HCT116 (cell line): ENCODE measurements at places on chromosomes 3 and 15.
A peak's percentile ranks its signal among the peaks of the same experiment; 100 is the strongest.

GRCh38 chr3:12394569-12395271 is 89.6 kb upstream of the TSEN2 start:
- no peaks in the 10 kb centered on the region for H3K36me3 ChIP-seq
- H3K27ac ChIP-seq, result no peak overlapping the region
- no peaks in the 10 kb centered on the region for H3K27me3 ChIP-seq
- H3K4me3 ChIP-seq, result no peak overlapping the region
- H3K4me1 ChIP-seq, result no peaks in the 10 kb centered on the region
- DNase-seq, result no peak

GRCh38 chr15:101702077-101702476 is 22.2 kb downstream of the TARS3 start:
- peaks cover under 1% of the 10 kb centered on the region; the same call in 1 of the 2 replicates for H3K36me3 ChIP-seq
- no peaks in the 10 kb centered on the region for H3K4me1 ChIP-seq
- no peak overlapping the region for H3K27ac ChIP-seq

DNA sequence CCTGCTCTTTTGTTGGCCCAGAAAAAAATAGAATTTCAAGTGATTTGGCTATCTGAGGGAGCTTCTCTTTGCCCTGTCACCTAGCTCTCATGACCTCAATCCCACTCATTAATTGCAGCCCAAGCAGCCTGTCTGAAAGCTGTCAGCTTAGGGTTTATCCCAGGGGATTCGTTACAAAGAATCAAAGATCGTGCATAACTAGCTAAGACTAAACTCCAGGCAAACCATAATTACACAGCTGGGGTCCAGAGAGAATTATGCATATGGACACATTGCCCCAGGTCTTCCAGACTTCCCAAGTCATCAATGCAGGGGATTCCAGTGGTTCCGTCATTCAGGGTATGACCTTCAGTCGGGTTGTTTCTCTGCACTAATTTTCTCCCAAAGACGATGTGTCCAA is 91.6 kb upstream of the CBLB start:
- no peaks in the 10 kb centered on the region for H3K27me3 ChIP-seq
- no peak overlapping the region for H3K27ac ChIP-seq
- H3K4me1 ChIP-seq, result peaks cover 7% of the 10 kb centered on the region

DNA sequence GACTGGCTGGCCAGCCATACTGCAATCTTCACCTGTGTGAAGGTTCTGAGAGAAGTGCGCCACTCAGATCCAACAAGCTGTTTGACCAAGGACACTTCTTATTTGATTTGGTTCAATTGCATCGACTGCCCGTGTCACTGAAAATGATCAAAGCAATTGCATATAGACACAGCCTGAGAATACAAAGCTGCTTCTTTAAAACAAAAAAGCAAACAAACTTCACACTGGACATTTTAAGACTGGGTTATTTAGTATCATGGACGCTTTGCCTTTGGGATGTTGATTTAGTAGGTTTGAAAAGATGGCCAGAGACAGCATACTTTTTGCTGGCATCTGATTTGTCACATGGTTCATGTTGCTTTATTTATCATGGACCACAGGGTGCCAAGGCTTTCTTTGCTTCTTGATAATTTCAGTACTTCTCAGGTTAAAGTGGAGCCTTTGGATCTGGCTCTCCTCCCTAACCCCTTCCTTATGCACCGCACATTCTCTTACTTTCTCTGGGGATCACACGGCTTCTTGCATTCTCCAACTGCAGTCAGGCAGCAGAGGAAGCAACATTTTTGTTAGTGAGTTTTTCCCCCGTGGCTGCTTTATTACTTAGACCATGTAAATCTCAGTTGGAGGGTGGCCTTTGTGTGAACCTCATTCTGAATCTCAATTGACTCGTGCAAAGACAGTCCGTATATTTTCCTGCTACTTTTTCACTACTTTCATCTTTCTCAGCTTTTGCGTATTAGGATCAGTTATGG is 151.0 kb downstream of the CD47 start:
- no peaks in the 10 kb centered on the region for H3K36me3 ChIP-seq
- no peak overlapping the region for H3K4me3 ChIP-seq

- no peak overlapping the region for H3K4me3 ChIP-seq
- 0 out of 2 replicates have a peak, but pooled peaks cover 3% of the 10 kb centered on the region for H3K27me3 ChIP-seq
- no peaks in the 10 kb centered on the region for H3K36me3 ChIP-seq
- DNase-seq, result no peak
Observed at GRCh38 chr3:168648321-168648720, 552.6 kb upstream of the GOLIM4 start.

GRCh38 chr3:123559040-123559861 is 25.6 kb downstream of the HACD2 start:
- no peaks in the 10 kb centered on the region for H3K27me3 ChIP-seq
- no peaks in the 10 kb centered on the region for H3K36me3 ChIP-seq
- no peaks in the 10 kb centered on the region for H3K4me1 ChIP-seq
- DNase-seq, result peak; percentile 40

DNA sequence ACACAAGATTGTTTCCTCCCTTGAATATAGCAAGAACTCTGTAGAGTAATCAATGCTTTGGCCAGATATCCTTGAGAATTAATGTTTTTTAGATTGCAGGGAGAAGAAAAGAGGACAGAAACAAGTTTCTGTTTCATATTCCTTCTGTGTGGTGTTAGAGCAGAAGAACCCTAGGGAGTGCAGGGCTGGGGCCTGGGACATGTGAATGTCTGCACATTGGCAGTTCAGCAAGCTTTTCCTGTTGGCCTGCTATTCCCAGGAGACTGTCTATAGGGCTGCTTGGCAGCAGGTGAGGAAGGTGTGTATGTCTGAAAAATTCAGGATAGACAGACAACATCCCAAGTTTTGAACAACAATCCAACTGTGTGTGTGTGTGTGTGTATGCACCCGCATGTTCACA is 13.6 kb upstream of the CNBP start:
- H3K4me1 ChIP-seq, result no peaks in the 10 kb centered on the region; the same call in 1 of the 2 replicates
- no peaks in the 10 kb centered on the region for H3K27me3 ChIP-seq
- DNase-seq, result no peak
- no peak overlapping the region for H3K27ac ChIP-seq
- no peak overlapping the region for H3K4me3 ChIP-seq

- H3K27ac ChIP-seq, result no peak overlapping the region
- no peaks in the 10 kb centered on the region for H3K4me1 ChIP-seq
- H3K36me3 ChIP-seq, result no peaks in the 10 kb centered on the region
- no peak overlapping the region for H3K4me3 ChIP-seq
- no peaks in the 10 kb centered on the region for H3K27me3 ChIP-seq
Observed at GRCh38 chr3:87268646-87269211, 7.7 kb downstream of the POU1F1 start.

- no peak overlapping the region for H3K4me3 ChIP-seq
- no peaks in the 10 kb centered on the region for H3K4me1 ChIP-seq
- no peaks in the 10 kb centered on the region for H3K36me3 ChIP-seq
- DNase-seq, result no peak
Observed at GRCh38 chr3:14565868-14566588, 25.9 kb upstream of the GRIP2 start.

DNA sequence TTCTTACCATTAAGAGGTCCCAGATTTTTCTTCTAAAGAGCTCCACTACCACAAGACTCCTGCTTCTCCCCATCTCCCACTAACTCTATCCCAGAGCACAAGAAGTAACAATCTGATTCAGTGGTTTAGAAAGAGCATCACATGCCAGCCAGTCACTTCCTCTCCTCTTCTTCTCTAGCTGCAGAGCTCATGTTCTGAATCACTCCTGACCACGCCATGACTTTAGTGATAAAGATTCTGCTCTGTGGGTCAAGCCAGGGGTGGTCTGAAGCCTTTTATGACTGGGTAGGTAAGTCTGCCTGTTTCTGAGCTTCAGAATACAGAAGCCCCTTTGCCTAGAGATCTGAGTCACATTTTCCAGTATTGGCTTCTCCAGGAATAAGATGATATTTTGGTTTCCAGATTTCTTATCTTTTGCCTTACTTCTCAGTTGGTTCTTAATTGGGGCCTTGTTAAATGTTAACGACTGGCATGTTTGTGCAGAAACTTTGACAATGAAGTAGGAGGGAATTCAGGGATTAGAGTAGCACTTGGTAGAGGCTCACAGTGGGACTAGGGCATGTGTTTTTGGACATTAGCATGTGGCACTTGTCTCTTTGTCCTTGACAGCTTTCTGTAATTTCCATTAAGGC is 27.6 kb upstream of the ADAMTSL3 start:
- H3K4me1 ChIP-seq, result no peaks in the 10 kb centered on the region
- H3K4me3 ChIP-seq, result no peak overlapping the region
- H3K36me3 ChIP-seq, result no peaks in the 10 kb centered on the region
- H3K27ac ChIP-seq, result no peak overlapping the region

GRCh38 chr15:101373577-101373976 is 78.5 kb upstream of the SNRPA1 start:
- H3K4me1 ChIP-seq, result no peaks in the 10 kb centered on the region
- DNase-seq, result no peak
- no peak overlapping the region for H3K27ac ChIP-seq
- no peaks in the 10 kb centered on the region for H3K36me3 ChIP-seq
- H3K27me3 ChIP-seq, result no peaks in the 10 kb centered on the region

- H3K36me3 ChIP-seq, result no peaks in the 10 kb centered on the region
- H3K4me1 ChIP-seq, result no peaks in the 10 kb centered on the region
- 0 out of 2 replicates have a peak, but pooled peaks cover 7% of the 10 kb centered on the region for H3K27me3 ChIP-seq
- H3K4me3 ChIP-seq, result no peak overlapping the region
- no peak for DNase-seq
Observed at GRCh38 chr15:70127288-70127746, 29.6 kb upstream of the TLE3 start.

GRCh38 chr15:29331669-29332068 is 62.0 kb upstream of the NSMCE3 start:
- no peak overlapping the region for H3K4me3 ChIP-seq
- no peaks in the 10 kb centered on the region for H3K27me3 ChIP-seq
- H3K4me1 ChIP-seq, result no peaks in the 10 kb centered on the region

DNA sequence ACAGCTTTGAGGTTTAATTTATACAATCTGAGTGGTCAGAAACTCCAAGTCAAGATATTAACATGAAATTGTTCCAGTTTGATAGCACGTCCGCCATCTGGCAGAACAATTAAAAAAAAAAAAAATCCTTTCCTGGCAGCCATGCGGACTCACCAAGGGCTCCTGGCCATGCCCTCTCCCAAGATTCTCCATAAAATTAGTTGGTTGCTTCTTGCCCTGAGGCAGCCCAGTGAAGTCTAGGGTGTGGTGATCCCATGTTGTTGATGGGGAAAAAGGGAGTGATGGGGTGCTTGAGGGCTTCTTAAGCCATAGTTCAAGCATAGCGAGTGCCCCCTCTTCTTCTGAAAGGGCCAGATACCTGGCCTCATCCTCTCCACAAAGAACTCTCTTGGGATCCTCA is 81.7 kb upstream of the CCNL1 start:
- no peak overlapping the region for H3K4me3 ChIP-seq
- H3K4me1 ChIP-seq, result no peaks in the 10 kb centered on the region
- H3K27me3 ChIP-seq, result no peaks in the 10 kb centered on the region
- H3K36me3 ChIP-seq, result no peaks in the 10 kb centered on the region

DNA sequence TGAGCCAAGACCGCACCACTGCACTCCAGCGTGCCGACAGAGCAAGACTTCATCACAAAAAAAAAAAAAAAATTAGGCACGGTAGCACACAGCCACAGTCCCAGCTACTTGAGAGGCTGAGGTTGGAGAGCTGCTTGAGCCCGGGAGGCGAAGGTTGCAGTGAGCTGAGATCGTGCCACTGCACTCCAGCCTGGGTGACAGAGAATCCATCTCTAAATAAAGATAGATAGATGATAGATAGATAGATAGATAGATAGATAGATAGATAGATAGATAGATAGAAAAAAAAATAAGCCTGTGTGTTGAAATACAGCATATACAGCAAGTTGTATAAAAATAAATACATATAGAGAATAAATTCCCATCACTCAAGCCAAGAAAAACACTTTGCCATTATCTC is 37.3 kb downstream of the PTH1R start:
- no peak overlapping the region for H3K4me3 ChIP-seq
- H3K27ac ChIP-seq, result no peak overlapping the region
- H3K4me1 ChIP-seq, result peaks cover 3% of the 10 kb centered on the region; the same call in 1 of the 2 replicates
- H3K27me3 ChIP-seq, result no peaks in the 10 kb centered on the region

DNA sequence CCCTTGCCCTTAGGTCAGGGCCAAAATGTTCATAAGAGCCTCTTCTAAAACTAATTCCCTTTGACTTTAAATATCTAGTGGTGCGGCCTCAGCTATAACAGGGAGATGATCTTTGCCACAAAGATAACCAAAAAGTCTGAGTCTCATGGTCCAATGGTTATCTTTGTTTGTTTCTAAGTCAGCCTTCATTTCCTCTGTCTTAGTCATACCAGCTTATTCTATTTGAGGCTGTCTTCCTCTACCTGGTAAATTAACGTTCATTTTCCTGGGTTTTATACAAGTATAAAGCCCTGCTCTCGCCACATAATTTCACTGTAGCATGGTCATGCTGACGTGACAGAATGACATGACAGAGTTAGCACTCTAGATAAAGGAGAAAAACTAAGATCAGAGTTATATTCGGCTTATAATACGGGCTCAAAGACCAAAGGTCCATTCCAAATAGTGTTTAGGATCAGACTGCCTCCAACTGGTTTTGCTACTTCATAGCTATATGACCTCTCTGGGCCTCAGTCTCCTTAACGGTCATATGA is 18.4 kb downstream of the ZNF860 start:
- H3K4me3 ChIP-seq, result no peak overlapping the region
- no peak for DNase-seq
- H3K27ac ChIP-seq, result no peak overlapping the region
- no peaks in the 10 kb centered on the region for H3K4me1 ChIP-seq
- no peaks in the 10 kb centered on the region for H3K36me3 ChIP-seq

DNA sequence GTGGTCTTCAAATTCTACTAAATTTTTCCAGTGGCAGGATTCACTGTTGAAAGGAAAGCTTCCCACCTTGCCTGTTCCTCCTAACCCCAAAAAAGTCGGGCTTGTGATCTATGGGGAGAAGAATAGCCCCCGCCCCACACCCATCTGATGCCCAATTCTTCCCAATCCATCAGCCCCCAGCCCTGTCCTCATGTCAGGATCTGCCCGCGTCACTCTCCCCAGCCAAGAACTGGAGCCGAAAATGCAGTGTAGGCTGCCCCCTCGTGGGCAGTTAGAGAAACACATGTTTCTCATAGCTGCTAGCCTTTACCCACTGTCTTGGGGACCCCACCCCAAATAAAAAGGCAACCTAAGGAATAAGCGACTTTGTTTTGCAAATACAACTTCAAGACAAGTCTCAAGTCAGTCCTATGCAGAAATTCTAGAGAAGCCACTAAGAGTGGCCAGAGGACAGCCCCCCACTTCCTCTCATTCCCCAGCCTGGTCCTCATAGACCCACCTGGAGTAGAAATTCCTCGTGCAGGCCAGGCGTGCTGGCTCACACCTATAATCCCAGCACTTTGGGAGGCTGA is 13.0 kb upstream of the CSK start:
- H3K36me3 ChIP-seq, result no peaks in the 10 kb centered on the region
- H3K4me3 ChIP-seq, result peak overlapping the region; percentile 36; the same call in 1 of the 2 replicates
- peak; percentile 42 for DNase-seq
- no peaks in the 10 kb centered on the region for H3K27me3 ChIP-seq
- peaks cover 16% of the 10 kb centered on the region for H3K4me1 ChIP-seq
- no peak overlapping the region for H3K27ac ChIP-seq

DNA sequence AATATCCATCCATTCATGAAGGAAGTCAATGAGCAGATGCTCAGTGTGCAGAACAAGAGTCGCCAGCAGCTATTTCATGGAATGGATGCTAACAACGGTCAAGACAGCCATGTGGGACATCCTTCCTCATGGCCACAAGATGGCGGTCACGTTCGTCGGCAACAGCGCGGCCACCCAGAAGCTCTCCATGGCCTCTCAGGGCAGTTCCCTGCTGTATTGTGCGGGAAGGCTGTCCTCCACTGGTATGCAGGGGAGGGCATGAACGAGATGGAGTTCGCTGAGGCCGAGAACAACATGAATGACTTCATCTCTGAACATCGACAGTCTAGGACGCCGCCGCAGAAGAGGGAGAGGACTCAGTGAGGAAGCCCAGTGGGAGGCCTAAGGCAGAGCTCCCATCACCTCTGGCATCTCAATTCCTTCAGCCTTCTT is 208.3 kb downstream of the TJP1 start:
- no peak overlapping the region for H3K27ac ChIP-seq
- peaks cover 3% of the 10 kb centered on the region; the same call in 1 of the 2 replicates for H3K4me1 ChIP-seq
- DNase-seq, result peak; percentile 33
- H3K27me3 ChIP-seq, result no peaks in the 10 kb centered on the region
- H3K36me3 ChIP-seq, result no peaks in the 10 kb centered on the region
